ENCODE measurements at places on chromosomes 7 and 10. TPM values are rescaled to one million over a fixed set of nuclear protein-coding genes. Genes with fewer than 3 reads are reported as not detected.

DNA sequence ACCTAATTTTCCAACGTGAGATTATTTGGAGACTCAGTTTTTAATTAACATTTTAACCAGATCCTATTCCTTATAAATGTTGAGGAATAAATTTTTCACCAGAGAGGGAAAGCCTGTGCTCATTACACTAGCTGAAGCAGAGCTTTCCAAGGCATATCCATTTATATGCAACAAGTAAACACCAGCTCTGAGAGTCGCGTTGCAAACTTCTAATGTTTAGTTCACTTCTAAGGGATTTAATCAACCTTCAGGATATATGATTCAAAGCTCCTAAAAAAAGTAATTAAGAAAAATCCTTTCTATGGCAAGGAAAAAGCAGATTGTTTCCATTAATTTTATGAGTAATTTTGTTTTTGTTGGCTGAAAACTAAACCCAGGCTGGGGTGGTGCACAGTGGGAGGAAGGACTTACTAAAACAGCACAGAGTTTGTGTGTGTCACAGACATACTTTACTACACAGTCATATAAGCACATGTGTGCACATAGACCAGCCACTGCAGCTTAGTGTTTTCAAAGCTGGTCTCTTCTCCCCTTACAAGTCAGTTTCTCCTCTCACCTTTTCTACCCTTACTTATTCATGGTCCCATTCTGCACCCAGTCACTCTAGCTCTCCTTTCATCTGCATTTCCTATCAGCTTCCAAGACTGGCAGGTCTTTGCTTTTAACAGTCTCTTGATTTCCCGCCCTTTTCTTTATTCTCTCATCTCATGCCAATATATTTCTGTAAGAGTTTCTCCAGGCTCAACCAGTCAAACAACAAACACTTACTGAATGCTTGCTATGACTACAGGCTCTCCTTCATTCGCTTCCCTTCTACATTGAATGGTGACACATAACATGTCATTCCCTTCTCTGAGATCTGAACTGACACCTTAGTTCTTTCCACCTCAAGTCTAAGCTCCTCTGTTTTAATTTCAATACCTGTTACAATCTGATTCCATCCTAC, 81.1 kb upstream of the FZD1 start:
- DNase-seq: peak; percentile 81

- DNase-seq: peak; percentile 93
These were observed at the start of gene ANKRD1 for GRCh38 chr10:90920986-90921666. Gene ANKRD1, minus strand, starts transcription at chr10:90921087. Its CDS starts 60 bp downstream, at chr10:90921027.

The STEAP1B gene
- total RNA-seq: 31.4 TPM

The VWA2 gene
- not detected for total RNA-seq

The MOGAT3 gene
- not detected for total RNA-seq

GRCh38 chr7:15648461-15648961, 38.0 kb downstream of the MEOX2 start:
- no peak for DNase-seq

The HYCC1 gene
- 186 TPM for total RNA-seq

The TWIST1 gene
- total RNA-seq: 35.5 TPM

- no peak for DNase-seq
These were observed 129.8 kb upstream of the TNRC18 start for GRCh38 chr7:5553298-5553877.

The WDR86 gene
- total RNA-seq: 0.48 TPM

The RAMP3 gene
- total RNA-seq: not detected
